ENCODE measurements at places on chromosomes 3 and 15. TPM values are rescaled to one million over a fixed set of nuclear protein-coding genes. Genes with fewer than 3 reads are reported as not detected.

GRCh38 chr15:45333550-45333949 lies 44.8 kb downstream of the GATM start:
- no peak for DNase-seq

DNA sequence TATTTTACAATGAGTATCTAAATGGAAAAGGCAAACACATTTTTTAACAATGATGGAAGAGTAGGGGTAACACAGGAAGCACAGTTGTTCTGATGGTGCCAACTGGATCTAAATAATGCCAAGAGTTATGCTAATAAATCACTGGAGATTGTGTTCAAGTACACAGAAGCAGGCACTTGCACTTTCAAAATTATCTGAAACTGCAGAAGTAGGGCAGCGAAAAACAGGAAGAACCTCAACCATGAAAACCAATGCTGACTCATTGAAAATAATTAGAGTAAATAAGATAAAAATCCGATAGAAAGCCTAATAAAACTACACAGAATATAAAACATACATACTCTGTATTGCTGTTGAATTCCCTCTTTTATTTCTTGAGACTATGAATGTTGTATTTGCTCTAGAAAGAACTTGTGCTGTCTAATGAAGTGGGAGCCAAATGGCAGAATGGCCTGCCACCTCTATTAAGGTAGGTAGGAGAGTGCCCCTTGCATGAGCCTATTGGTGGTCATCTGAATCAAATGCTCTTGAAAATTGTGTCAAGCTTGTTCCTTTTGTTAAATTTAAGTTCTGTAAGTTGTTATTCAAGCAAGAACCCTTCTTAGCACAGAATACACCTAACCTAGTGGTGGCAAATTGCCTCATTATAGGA lies 93.7 kb downstream of the ABI3BP start:
- DNase-seq: no peak

DNA sequence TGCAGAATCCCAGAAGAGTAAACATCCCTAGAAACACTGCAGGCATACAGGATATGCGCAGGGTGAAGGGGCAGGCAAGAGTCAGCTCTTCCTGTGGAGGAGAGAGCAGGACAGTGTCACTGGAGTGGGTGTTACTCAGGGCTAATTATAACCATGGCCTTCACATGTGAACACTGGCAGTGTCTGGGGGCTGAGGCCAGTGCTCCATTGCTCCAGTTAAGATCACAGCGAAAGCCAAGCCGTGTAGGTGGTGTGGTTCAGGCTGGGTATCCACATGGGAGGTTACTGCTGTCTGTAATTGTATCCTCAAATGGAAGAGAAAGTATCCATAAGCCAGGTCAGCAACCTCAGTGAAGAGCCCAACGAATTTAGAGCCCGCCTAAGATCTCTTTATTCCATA lies 84.6 kb downstream of the MESD start:
- DNase-seq: no peak

The SPATA12 gene
- not detected for polyA plus RNA-seq

- no peak for DNase-seq
Measured at GRCh38 chr3:143755978-143756377, 92.3 kb downstream of the SLC9A9 start.

GRCh38 chr3:125179143-125179883 lies 33.2 kb downstream of the SLC12A8 start:
- no peak for DNase-seq

DNA sequence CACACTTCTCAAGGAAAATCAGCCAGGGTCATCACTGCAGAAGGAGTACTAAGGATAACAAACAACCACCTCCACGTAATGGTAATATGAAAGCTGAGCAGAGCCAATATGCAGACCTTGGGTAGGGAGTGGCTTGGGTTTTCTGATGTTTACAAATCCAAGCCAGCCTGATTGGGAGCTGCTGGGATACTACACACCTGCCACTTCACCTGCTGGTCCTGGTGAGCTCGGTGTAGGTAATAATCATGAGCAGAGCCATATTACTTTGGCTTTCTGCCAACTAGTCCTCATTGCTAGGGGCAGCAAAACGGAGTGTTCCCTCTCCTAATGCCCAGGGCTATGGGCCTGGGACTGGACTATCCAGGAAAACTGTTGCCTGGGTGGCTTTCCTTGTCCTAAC lies 433.5 kb upstream of the PPP2R3A start:
- no peak for DNase-seq

DNA sequence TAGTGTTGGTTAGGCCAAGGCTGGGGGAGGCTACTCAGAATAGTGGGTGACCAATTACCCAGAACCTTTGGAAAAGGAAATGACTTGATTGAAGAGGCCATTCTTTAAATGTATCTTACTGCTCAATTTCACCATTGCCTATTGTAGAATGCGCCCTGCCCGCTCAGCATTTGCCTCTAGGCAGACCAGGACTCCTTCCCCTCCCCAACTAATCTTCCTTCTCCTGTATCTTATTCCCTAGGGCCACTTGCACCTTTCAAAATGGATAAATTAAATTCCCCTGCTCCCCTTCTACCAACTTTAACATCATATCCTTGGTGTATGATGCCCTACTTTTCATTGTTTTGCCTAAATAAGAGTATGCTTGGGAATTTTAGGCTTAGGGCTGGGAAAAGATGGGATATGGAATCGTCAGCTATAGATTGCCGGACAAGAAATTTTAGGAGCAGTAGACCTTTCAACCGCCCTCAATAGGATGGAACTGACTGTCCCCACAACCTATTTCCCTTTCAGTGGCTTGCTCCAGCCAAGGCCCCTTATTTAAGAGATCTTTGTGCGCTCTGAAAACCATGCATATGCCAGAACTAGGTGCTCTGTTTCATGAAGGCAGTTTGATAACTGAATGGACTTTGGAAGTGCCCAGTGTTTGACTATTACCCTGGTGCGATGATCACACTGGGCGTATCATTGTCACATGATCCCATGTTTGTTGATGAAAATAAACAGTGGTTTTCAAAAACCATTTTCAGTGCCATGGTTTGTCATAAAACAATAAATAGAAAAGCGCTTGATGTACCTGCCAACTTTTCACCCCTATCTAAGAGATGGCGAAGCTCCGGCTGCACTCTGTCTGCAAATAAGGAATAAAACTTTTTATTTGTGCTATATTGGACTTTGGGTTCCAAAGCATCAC lies 74.3 kb upstream of the TSEN2 start:
- no peak for DNase-seq

GRCh38 chr15:70856177-70856883 lies 2.4 kb upstream of the LARP6 start:
- no peak for DNase-seq

DNA sequence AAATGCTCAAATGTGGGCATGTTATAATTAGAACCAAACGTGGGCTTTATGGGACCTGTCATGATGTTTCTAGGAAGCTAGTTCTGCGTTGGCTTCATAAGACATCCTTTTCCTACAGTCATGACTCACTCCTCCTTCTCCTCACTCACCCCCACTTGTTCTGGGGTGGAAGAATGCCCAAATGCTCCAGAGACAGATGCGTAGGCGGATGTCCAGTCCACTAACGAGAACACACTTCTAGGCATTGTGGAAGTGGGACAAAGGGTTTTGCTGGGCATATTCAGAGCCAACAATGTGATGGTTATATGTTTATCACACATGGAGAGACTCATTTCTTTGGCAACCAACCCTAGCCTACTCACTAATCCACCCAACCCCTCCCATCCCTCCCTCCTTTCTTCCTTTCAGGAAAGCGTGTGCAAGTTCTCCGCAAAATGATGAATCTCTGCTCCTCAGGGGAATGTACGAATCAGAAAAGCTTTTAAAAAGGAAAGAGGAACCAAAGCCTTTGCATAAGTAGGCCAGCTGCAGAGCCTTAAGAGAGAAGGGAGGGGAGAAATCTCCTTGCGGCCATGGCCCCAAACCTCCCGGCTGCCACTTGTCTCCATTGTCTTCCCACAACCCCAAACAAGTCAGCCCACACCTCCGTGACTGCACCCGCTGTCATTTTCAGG lies 123.0 kb upstream of the SPRED1 start:
- peak; percentile 30 for DNase-seq

DNA sequence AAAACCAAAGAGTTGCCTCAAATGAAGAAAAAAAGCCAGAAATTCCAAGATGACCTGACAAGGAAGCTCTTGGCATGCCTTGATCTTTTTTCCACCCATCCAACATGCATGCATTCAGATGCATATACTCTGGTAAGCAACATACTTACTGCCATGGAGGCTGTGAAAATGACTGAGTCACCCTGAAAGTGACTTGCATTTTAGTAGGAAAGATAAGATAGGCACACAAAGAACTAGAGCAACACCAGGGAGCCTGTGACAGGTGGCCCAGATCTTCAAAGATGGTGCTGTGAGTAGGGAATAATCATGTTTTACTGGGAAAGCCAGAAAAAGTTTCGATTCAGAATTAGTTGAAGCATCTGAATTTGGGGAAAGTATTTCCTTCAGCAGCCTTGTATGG lies 185.1 kb upstream of the SLCO3A1 start:
- no peak for DNase-seq
